Stimulated activated CD4-positive, alpha-beta T cell treated with anti-CD3 and anti-CD28 coated beads, Interleukin-2, amount 100 ng/mL, for 48 hours (primary cell): ENCODE measurements at places on chromosomes 6 and 20.
A peak's percentile ranks its signal among the peaks of the same experiment; 100 is the strongest.

GRCh38 chr6:89605861-89606260, 32.7 kb downstream of the LYRM2 start:
- no peak for DNase-seq

DNA sequence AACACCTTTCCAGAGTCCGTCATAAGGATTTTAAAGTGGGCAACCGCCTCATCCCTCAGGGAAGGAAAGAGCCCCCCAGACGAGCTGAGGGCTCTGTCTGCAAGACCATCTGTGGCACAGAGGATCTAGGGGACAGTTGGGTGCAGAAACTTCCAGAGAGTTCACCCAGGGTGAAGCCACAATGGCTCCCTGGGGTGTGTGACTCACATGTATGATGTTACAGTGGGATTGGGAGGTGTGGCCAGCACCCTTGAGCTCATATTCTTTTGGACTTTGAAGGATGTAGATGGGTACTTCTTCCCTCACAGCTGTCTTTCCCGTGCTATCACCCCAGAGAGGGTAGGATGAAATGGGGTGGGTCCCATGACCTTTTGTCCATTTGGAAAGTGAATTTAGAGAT, 95.5 kb downstream of the NCR2 start:
- no peak for DNase-seq

GRCh38 chr6:84967389-84967788, 203.0 kb upstream of the TBX18 start:
- DNase-seq = no peak

DNA sequence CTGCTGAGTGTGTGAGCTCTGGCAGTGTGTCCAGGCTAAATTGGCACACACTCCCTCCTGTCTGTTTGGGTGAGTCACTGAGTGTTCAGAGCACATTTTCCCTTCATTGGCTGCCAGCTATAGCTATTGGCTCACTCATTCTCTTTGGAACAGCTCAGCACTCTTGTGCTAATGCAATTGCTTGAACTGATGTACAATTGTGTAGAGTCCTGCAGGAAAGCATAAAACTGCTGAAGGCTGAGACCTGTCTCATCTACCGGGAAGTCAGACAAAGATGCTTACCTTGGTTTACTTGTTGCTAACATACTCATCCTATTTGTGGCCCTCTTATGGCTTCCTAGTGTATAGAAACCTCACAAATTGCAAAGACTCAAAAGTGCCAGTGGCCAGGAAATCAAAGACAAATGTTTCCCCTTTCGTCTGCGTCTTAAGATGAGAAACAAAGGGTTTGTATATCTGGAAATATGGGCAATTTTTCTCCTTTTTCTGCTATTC, 351.0 kb downstream of the BCKDHB start:
- no peak for DNase-seq

GRCh38 chr20:25318471-25319240, 70.8 kb downstream of the PYGB start:
- DNase-seq = no peak

- no peak for DNase-seq
Observed at GRCh38 chr6:122817766-122818165, 28.7 kb downstream of the SMPDL3A start.

DNA sequence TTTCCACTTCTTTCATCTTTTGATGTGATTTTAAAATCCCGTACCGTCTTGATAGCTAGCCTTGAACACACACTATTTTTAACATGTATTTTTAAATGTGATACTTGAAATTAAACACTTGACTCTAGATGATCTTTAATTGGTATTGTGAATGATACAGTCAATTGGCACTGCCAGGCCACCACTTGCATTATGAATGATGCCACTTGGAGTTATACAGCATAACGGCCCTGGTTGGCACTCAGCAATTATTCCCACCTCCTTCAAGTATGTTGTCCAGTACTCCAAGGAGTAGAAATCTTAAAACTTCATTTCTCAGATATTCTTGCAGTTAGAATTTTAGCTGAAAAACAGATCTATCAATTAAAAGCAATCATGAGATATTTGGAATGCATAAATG, 62.9 kb downstream of the TENT5A start:
- DNase-seq = no peak

DNA sequence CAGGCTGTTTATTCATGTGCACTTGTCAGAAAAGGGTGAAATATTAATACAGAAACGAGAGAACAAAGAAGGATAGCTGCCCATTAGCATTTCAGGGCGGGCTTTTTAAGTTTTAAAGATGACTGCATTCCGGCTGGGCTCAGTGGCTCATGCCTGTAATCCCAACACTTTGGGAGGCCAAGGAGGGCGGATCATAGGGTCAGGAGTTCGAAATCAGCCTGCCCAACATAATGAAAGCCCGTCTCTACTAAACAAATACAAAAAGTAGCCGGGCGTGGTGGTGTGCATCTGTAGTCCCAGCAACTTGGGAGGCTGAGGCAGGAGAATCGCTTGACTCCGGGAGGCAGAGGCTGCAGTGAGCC, 130.5 kb downstream of the HFE start:
- no peak for DNase-seq

GRCh38 chr6:80477591-80477990, 371.1 kb downstream of the BCKDHB start:
- DNase-seq = no peak

DNA sequence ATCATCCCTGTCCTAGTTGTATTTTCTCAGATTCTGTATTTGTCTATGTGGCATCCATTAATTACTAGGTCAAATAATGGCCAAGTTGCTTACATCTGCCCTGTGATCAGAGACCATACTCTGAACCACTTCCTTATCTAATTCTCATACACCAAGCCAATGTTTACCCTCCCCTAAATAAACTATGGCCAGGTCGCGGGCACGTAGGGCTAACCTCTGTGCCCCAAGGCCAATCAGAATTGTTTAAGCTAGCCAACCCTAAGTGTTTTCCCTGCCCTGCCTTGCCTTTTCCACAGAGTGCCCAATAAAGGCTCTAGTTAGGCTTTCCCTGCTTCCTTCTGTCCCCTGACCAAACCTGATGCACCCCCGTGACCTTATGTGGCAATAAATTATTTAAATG, 2.8 kb upstream of the CALHM4 start:
- no peak for DNase-seq

GRCh38 chr6:160328447-160328846, 19.7 kb upstream of the SLC22A3 start:
- no peak for DNase-seq

GRCh38 chr6:136387316-136387715, 97.7 kb upstream of the BCLAF1 start:
- DNase-seq = no peak

GRCh38 chr6:32664827-32665362, 1.6 kb downstream of the HLA-DQB1 start:
- no peak for DNase-seq

DNA sequence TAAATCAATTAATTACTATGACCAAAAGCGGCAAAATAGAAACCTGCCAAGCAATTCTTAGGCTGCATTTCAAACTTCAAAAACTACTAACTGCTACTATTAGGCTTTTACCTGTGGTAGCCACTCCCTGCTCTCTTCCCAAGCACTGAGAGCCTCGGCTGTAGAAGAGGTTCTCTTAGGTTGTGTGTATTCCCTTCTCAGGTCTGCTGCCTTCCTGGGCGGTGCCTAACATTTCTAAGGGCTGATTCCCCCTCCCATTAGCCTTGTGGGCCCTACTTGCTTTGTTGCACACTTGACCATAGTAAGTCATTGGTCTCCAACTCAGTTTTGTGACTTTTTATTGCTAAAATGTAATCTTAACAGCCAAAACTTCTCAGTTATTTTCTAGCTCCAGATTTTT, 146.1 kb upstream of the C6orf118 start:
- no peak for DNase-seq

DNA sequence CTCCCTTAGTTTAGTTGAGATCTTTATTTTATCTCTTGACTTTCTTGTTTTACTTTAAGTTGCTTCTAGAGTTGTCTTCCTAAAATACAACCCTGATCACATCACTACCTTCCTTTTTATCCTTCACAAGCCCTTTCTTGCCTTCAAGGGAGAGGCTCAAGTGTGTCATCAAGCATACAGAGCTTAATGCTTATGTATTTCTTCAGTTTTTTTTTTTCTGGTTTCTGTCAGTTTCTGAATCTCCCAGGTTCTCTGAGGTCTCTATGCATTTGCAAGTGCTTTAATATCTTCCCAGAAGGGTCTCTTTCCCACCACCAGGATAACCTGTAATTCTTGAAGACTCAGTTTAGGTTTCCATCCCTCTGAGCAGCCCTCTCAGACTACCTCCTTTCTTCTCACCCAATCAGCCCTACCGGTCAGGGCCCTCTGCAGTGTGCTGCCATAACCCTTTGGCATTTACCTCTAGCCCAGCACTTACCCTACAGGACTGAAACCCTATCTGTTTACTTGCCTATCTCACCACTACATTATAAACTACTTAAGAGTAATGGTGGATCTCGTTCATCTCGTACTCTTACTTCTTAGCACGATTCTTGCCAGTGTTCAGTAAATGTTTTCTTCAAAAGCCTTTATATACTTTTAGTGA, 36.9 kb downstream of the EYA4 start:
- no peak for DNase-seq

- DNase-seq = no peak
Observed at GRCh38 chr6:166934174-166934573, 22.2 kb downstream of the RNASET2 start.

DNA sequence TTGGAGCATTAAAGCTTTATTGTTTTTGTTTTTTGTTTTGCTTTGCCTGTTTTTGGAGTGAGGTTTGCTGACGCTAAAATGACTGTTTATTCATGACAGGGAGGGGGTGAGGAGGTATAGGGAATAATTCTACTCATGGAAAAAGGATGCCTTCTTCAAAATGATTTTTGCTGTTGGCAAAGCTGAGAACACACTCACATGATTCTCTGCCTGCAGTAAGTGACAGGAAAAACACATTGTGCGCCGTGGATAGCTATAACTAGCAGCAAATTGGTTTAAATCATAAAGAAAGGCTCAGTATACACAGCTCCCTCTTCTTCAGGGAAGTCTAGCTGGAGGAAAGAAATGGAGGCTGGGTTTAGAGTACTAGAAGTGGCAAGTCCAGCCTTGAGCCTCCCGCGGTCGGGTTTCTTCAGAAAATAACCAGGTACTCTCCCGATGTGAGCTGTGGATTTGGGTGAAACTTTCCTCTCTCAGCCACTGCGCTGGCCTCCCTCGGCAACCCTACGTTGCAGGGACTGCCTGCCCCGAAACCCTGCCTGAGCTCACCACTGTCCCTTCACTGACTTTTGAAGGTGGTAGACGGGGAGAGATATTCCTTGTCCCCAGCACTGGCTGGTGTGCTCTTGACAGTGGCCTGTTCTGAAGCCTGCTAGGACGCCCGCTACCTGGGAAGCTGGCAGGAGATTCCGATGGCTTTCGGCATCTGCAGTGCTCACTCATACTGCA, 278.2 kb downstream of the NRN1 start:
- DNase-seq = no peak

DNA sequence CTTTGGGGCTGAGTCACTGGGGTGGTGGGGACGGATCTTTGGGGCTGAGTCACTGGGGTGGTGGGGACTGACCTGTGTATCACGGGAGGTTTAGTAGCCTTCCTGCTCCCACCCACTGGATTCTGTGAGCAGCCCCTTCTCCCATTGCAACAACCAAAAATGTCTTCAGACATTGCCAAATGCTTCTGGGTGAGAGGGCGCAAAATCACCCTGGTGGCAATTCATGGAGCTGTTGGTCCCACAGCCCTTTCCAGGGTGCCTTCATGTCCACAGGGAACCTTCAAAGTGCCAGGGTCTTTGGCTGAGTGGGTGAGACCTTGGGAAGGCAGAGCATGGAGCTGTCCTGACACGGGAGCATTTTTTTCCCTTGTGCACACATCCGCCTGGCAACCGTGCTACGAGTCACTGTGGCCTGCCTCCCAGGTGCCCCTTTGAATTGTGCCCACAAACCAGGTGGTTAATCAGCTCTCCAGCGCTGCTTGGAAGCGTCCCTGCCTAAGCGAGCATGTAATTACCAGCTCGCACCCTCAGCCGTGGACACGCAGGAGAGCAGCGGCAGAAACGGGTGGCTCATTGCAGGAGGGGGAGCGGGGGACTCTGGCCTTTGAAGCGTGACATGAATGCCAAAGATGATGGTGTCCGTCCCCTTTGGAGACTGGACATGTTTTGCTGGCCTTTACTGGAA, 27.4 kb upstream of the APCDD1L start:
- no peak for DNase-seq

DNA sequence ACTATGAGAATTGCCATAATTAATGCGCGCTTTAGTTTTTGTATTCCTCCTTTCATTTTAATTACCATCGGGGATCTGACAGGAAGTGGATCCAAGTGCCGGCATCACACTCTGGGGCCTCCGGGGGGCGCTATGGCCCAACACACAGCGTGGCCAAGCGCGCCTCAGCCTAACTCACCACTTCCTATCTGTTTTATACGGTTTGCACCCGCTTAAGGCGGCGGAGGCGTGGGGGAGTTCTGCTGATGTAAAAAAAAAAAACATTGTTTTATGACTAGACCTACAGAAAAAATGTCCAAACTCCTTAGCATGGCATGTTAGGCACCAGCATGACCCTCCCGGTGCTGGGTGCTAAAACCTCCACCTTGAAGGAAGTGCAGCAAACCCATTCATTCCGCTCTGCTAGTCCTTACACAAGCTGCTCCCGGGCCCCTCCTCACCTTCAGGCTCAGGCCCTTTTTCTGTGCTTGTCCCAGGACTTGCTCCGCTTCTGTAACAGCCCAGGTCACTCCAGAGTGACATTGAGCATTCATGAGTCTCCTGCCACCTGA, 4.5 kb upstream of the EBF4 start:
- peak; percentile 83 for DNase-seq

DNA sequence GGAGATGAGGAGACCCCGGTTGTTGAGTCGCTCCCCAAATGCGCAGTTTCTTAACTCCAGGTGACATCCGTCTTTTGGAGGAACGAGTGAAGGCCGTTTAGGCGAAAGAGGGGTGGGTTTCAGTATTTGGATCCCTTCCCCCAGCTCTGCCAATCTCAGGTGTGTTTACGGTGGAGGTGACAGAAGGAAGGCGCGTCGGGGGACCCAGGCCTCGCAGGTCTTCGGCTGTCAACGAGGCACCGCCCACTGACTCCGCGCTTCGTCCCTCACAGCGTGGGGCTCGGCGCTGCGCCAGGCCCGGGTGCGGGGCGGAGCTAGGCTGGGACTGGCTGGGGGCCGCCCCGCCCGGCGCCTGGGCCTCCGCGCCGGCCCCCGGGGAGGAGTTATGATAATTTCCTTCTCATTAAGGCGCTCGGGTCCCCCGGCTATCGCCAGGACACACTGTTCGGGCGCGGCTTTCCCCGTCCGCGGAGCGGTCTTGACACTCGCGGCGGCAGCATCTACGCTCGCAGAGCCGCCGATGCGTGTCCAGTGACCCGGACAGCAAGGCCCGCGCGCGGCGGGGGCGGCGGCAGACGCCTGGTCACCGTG, at the start of gene TFAP2C:
TSS of gene TFAP2C (plus strand) at position 434 of the 591 bp plus-strand sequence. CDS start 239 bp downstream, outside the sequence.
- no peak for DNase-seq
